ENCODE measurements at places on chromosomes 7 and 10. TPM values are rescaled to one million over a fixed set of nuclear protein-coding genes. Genes with fewer than 3 reads are reported as not detected.

GRCh38 chr10:70348228-70348850 lies 34.1 kb downstream of the LRRC20 start:
- DNase-seq, result no peak

DNA sequence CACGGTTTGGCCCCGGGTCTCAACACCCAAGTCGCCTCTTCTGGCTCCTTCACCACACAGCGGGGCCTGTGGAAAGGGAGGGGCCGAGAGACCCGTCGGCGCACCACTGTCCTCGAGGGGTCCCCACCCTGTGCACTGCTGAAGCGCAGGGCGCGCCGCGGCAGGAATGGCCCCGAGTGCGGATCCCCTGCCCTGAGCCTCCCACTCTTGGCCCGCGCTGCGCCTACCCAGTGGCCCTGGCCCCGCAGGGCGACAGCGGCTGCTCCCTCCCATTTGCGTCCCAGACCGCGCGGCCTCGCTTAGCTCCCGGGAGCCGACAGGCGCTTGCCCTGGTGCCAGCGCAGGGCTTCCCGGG lies 2.1 kb upstream of the SFMBT2 start:
- no peak for DNase-seq

DNA sequence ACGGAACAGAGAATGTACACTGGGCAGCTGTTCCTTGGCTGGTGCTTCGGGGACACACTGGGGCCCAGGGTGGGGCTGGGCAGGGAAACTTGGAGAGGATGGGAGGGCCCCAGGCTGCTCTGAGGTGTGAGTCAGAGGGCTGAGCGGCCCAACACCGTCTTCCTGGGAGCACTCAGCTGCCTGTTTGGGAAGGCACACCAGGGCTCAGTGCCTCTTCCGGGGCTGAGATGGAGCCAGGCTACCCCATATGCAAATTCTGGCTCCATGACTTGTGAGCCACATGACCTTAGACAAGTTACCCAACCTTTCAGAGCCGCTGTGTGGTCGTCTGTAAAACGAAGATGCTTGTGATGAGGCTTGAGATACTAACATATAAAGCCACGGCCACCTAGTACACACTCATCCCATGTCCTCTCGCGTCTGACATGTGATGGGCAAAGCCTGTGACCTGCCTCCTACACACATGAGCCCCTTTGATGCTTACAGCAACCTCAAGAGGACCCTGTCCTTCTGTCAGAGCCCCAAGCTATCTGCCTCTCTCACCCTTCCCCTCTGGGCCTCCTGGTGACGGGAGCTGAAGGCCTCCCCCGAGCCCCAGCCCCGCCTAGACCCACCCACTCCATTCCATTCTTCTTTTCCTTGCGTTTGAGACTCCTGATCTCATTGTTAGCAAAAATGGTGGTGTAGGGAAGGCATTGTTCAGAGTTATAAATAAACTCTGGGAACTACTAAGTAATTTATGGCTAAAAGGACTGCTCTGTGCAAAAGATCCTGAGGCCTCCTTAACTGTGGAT lies 26.1 kb downstream of the KLRG2 start:
- peak; percentile 32 for DNase-seq

GRCh38 chr10:116385994-116386809 lies 41.4 kb upstream of the PNLIPRP3 start:
- no peak for DNase-seq

GRCh38 chr7:36312915-36313334 lies 76.7 kb upstream of the ANLN start:
- DNase-seq, result no peak

DNA sequence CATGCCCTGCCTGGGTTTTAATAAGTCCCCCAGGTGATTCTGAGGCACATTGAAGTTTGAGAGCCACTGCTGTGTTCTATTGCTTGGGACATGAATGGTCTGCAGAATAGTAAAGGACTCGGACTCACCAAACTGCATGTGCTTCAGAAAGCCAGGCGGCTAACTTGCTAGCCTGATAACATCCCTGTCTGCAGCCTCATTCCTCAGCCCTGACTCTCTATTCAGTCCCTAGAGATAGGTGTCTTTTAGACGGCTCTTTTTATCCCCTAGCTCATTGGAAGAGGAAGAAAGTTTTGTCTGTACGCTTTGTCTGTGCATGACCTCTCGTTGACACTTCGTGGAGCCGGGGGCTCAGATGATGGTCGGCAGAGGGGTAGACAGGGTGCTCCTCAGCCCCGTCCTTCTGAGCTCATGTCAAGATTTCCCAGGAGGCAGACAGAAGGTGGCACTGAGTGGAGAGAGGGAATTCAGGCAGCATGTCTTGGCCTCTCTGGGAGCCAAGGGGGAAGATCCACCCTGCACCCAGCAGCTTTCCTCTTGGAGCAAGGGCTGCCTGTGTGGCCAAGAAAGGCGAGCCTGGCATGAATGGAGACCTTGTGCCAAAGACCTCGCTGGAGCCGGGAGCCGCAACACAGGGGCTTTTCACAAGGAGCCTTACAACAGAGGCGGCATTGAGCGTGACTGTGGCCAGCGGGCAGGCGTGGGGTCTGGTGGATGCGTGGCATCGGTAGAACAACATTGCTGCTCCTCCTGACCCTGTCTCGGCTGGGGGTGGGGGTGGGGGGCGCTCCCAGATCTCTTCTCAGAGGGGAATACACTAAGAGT lies 51.1 kb upstream of the PODXL start:
- DNase-seq, result no peak

DNA sequence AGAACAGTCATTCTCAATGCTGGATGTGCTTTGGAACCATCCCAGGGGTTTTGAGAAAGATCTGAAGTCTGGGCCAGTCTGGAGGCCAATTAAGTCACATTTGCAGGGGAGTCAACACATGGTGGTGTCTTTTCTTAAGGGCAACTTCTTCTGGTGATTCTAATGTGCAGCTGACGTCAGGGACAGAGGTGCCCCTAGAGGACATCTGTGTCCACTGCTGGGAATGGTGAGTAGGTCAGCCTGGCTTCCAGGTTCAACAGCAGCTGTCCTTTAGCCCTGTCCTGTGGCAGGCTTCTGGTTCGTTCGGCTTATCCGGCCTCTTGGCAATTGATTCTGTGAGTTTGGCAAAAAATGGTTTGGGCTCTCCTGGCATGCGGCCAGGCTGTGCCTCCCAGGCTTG lies 269.7 kb upstream of the HABP2 start:
- no peak for DNase-seq

DNA sequence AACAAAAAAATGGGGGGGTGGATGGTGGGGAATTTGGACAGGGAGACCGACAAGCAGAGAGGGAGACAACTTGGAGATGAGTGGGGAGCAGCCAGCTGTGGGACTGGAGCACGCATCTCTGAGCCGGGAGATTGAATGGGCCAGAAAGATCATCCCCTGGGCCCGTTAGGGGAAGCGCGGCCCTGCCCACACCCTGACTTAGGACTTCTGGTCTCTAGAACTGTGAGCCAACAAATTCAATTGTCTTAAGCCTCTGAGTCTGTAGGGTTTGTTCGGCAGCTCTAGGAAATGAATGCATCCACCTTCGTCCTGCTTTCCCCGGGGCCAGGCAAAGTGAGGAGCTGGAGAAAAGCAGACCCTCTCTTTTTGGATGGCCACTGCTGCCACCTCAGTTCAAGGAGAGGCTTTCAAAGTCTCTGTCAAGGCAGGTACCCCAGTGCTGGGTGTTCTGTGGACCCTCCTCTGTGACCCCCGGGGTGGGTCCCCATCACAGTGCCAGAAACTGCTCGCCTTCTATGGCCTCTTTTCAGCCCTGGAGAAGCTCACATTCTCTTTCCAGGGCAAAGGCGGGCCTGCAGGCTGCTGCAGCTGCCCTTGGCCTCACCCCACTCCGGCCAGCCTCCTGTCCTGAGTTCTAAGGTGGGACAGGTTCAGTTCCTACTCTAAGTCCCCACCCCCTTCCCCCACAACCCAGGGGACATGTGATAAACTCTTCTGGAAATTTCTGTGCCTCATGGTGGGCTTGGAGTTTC lies 423.2 kb downstream of the RPS24 start:
- DNase-seq, result no peak

- DNase-seq, result no peak
These were observed 11.6 kb upstream of the PON3 start for GRCh38 chr7:95407751-95408150.

GRCh38 chr10:107814865-107815487 lies 650.5 kb upstream of the SORCS1 start:
- no peak for DNase-seq

GRCh38 chr7:111527545-111527944 lies 34.7 kb downstream of the IMMP2L start:
- no peak for DNase-seq

Gene IQUB
- polyA plus RNA-seq, result 0.09 TPM

Gene IFIT3
- polyA plus RNA-seq, result 30.2 TPM
